ENCODE measurements at places on chromosomes 1 and 21.

DNA sequence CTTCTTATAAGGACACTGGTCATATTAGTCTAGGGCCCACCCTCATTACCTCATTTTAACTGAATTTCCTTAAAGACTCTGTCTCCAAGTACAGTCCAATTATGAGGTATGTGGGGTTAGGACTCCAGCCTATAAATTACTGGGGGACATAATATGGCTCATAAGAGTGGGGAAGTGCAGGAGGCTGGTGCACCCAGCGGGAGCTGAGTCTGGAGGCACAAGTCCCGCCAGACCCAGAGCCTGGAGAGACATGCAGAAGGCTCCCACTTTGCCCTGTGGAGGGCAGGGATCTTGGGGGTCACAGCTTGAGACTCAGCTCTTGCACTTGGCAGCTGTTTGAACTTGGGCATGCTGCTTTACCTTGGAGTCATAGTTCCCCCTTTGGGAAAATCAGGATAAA lies 250.4 kb downstream of the RHOU start:
- DNase-seq = no peak

DNA sequence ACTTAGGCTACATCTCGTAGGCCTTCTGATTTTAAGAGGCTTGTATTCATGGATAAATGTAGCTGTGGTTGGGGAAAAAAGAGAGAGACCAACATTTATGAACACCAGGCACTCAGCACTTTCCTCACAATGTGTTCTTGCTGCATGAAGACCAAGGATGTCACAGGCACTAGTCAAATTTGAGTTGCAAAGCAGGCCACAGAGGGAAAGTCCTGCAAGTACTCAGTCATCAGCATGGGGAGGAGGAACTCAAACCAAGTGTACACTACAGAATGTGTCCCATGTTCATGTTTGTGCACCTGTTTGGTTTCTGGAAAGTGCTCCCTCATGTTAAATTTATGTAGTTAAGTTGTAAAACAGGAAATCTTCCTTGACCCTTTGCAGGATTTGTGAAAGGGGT lies 8.7 kb upstream of the MAP3K7CL start:
- DNase-seq = no peak

GRCh38 chr1:174963529-174964125 lies 36.1 kb upstream of the CACYBP start:
- DNase-seq = peak; percentile 36

- no peak for DNase-seq
Measured at GRCh38 chr1:93608187-93609109, 73.2 kb downstream of the BCAR3 start.

GRCh38 chr1:67748630-67749029 lies 63.6 kb downstream of the GADD45A start:
- no peak for DNase-seq

DNA sequence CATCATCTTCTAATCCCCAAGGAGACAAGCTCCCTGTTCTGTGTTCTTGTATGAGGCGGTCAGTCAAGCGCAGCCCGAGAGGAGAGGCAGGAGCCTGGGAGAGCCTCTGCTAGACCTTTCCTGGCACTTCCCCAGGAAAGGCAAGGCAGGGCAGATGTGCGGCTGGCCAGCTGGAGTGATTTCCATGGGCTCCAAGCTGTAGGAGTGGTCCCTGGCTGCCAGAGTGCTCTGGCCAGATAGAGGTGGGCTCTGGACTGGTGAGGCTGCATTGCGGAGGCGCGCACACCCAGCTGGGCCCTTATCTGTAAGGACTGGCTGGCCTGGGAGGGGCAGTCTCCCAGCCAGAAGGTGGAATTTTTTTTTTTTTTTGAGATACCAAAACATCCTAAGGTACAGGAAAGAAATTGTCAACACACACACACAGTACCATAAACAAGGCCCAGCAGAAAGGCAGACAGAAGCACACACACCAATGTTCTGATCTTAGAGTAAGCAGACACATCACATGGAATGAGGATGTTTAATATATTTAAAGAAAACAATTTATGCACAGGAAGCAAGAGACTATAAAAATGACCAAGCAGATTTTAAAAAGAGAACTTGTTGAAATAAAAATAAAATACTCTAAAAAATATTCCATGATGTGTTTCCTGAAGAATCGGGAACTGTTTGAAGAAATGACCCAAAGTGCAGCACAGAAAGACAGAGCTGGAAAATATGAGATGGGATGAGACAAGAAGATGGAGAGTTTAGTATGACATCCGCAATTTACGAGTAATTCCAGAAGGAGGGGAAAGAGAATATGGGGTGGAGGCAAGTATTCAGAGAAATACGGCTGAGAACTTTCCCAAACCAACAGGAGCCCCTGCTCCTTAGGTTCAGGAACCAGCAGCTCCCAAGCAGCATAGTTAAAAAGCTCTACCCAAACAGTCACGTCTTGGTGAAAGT lies 13.4 kb downstream of the IBA57 start:
- no peak for DNase-seq

GRCh38 chr1:85975912-85976371 lies 180.6 kb downstream of the COL24A1 start:
- no peak for DNase-seq

- no peak for DNase-seq
Measured at GRCh38 chr21:39055167-39055767, 128.0 kb downstream of the PSMG1 start.

DNA sequence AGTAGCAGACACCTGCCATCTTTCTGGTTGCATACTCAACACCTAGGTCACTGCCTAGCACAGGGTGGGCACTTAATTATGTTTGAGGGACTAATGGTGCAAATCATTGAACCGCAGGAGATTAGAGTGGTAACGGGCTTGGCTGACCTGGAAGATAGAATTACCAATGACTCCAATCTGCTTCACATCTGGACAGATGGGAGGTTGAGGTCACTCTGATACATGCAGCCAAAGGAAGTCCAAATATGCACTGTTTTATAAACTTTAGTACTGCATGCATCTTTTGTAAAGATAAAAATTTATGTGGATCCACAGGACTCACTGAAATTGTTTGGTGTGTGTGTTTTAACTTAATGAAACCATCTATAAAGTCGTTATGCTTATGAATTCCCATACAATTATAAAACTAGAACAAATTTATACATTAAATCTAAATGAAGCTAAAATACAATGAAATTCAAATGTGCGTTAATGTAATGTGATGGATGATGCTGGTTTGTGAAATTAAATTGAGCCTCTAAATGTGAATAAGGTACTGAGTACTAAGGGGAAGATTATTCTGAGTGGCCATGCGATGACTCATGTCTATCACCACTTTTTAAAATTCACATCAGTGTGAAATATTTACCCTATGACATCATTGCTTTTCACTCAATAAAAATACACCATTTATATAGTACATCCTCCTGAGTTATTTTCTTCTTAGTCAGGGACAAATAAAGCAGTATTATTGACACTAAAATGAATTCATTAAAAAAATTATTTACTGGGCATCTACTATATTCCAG lies 224.7 kb upstream of the FAM78B start:
- DNase-seq = no peak

DNA sequence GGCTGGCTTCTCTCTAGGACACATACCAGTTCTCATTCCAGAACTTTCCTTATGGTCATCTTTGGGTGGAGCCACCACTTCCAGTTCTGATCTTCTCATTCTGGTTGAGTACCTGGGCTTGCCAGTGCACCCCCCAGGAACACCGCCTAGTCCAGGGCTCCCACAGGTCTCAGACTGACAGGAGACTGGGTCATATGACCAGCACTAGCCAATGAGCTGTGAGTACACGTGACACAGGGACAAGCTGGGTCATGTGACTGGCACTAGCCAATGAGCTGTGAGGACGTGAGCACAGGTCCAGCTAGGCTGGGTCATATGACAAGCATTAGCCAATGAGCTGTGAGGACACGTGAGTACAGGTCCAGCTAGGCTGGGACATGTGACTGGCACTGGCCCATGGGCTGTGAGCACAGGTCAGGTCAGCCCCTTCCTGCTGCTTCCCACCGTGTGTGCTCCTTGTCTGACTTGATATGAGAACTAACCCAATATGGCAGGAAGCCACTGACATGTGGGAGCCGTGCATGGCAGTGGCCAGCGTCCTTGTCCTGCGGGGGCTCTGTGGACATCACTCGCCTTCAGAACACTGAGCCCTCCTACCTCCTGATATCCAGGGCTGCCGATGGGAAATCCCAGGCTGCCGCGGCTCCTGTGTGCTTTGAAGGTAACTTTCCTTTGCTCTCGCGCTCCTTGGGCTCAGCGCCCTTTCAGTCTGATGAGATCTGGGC lies 22.7 kb downstream of the KRTAP10-1 start:
- DNase-seq = no peak

GRCh38 chr21:28938726-28939125 lies 54.0 kb downstream of the LTN1 start:
- no peak for DNase-seq

DNA sequence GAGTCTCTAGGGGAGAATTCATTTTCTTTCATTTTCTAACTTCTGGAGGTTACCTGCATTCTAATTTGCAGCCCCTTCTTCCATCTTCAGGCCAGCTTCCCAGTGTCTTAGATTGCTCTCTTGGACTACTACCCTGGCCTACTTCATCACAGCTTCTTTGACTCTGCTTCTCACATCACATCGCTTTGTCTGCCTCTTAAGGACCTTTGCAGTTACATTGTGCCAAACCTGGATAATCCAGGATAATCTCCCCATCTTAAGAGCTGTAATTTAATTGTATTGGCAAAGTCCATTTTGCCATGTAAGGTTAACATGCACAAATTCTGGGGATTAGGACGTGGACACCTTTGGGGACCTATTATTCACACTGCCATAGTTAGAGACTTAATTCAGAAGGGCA lies 18.4 kb downstream of the RNF2 start:
- DNase-seq = no peak

DNA sequence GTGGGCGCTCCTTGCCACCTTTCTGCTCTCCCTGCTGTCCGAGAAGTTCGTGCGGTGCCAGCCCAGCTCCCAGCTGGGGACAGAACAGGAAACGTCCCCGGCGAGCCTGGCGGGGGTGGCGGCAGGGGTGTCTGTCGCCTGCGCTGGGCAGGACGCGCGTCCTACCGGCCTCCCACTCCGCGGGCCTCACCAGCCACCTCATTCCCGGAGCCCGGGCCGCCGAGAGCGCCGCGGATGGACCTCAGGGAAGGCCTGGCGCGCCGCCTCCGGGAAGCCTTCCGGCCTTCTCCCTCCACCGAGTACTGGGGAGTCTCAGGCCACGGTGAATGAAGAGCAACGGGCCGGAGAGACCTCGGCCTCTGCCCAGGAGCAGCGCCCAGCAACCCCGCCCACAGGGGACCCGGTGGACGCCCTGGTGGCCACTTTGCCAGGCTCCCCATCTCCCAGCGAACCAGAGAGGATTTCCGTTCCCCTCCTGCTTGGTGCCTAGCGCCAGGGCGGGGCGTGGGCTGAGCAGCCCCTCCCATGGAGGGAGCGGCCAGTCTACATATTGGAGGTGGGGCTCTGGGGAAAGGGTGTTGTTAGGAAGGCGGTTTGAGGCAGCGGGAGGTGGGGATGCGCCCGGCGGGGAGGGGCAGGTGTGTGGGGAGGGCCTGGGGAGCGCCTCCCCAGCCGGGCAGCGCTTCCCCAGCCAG lies 9.5 kb upstream of the TNFRSF14 start:
- DNase-seq = peak; percentile 91

DNA sequence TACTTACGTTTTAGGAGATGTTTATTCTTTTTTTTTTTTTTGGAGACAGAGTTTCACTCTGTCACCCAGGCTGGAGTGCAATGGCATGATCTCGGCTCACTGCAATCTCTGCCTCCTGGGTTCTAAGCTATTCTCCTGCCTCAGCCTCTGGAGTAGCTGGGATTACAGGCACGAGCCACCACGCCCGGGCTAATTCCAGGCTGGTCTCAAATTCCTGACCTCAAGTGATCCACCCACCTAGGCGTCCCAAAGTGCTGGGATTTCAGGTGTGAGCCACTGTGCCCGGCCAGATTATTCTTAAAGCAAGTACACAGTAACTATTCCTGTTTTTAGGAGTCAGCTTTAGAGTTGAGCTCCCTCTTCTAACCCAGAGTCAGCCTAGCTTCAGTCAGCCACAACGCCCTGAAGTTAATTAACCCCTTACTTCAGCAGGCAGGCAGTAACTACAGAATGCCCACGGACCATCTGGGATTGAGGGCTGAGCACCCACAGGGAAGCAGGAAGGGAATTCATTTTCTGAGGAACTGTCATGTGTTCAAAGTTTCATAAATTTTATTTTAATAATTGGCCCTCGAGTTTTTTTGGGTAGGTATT lies 5.3 kb upstream of the ID3 start:
- DNase-seq = no peak

DNA sequence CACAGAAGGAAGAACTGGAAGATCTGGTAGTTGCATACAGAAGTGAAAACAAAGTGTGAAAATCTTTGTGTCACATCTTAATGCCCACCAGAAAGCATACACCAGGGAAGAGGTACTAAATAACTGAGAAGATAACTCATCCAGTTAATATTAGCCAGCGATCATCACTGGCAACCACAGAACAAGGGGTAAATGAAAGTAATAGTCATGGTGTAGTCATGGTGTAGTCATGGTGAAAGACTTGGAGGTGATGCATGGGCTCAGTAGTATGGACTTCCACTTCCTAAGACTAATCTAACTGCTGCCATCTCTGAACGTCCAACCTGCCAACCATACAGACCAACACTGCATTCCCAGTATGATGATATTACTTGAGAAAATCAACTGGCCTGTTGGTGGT lies 481.2 kb upstream of the NR5A2 start:
- DNase-seq = no peak

DNA sequence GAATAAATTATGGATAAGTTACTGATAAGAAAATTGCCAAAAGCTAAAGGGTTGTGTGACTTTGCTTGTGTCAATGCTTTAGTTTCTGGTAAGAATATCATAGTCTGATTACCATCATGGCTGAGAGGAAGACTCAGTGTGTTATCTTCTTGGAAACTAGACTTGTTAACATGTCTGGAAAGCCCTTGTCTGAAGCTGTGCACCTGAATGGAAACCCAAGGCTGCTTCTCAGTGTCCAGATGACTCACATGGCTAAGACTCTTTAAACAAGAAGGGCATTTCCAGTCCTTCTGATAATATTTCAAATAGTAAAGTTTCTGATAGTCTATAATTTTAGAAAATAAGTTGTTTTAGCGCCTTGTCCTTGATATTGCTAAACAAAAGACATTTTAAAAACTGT lies 1092.7 kb downstream of the PLA2G4A start:
- DNase-seq = no peak

GRCh38 chr1:167431909-167432650 lies 86.2 kb downstream of the CD247 start:
- DNase-seq = no peak

- DNase-seq = no peak
Measured at GRCh38 chr1:237961754-237962153, 71.0 kb upstream of the ZP4 start.

GRCh38 chr1:83909687-83910086 lies 89.2 kb downstream of the TTLL7 start:
- no peak for DNase-seq

- DNase-seq = no peak
Measured at GRCh38 chr1:6322161-6322560, 61.3 kb upstream of the GPR153 start.
